ENCODE measurements at places on chromosomes 11 and 22.

- no peak for DNase-seq
Measured at GRCh38 chr22:22767876-22768602, 119.6 kb upstream of the IGLL5 start.

GRCh38 chr11:44623731-44624491 lies 58.4 kb downstream of the CD82 start:
- DNase-seq, result peak; percentile 29

- peak; percentile 79 for DNase-seq
Measured at GRCh38 chr11:46298699-46299433, 21.4 kb downstream of the CREB3L1 start.

DNA sequence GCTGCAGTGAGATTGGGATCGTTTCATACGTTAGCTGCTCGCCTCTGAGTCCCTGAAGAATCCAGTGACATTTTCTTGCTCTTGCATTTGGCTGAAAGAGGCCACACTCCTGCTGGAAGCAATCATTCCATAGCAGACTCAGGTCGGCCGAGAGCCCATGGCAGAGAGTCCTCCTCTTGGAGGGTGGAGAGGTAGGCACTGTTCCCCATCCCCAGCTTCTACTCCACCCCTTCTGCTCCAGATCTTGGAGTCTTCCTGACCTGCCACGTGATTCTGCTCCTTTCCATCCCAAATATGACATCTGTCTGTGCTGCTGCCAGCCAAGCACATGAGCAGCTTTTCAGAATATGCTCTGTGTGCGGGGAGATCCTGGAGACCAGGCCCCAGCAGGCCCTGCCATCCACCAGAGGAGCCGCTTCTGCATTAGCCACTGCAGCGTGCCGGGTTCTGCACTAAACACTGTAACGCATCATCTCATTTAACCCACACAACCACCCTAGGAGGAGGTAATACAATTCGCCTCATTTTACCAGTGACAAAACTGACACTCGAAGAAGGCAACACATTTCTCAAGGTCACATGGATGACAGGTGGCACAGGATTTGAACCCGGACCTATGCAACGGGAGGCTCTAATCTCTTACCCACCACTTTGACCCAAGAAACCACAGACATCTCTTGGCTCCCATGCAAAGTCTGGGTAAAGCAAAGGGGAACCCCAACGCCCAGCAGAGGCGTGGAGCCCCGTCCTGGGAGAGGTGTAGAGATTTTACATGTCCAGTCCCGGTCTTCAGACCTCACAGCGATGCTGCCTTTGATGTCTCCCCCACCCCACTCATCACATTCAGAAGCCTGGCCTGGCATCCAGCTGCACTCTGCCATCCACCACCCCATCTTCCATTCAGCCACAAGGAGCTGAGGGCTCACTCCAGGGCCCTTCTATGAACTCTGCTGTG lies 78.8 kb downstream of the FEZ1 start:
- DNase-seq, result no peak

GRCh38 chr22:46690146-46690545 lies 47.9 kb downstream of the CERK start:
- no peak for DNase-seq

- peak; percentile 53 for DNase-seq
Measured at GRCh38 chr11:44950031-44950624, 555 bp downstream of the TP53I11 start.

DNA sequence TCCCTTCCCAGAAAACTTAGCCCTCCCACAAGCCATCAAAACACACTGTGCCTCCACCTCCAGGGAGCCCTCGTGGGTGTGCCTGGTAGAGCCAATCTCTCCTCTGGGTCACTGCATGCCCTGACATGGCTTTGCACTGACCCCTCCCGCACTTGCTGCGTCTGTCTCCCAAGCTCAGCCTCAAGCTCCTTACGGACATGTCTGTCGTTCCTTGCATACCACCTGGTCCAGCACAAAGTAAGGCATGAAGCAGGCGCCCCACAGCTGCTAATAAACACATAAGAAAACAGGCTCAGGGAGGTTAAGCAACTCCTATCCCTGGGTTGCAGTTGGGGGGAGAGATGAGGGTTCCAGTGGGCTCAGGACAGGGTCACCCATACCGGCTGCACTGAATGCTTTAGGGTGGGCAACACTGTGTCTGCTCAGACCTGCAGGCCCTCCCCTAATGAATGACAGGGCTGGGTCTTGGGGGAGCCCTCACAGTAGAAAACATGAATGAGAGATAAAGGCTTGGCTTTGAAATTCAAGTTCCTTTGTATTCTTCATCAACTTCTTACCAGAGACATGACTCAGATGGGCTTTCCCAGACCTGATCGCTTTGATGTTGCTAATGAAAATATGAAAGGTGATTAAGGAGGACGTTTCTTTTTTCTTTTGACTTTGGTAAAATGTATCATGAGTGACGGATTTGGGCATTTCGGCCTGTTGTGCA lies 38.0 kb downstream of the PHF21B start:
- DNase-seq, result no peak

DNA sequence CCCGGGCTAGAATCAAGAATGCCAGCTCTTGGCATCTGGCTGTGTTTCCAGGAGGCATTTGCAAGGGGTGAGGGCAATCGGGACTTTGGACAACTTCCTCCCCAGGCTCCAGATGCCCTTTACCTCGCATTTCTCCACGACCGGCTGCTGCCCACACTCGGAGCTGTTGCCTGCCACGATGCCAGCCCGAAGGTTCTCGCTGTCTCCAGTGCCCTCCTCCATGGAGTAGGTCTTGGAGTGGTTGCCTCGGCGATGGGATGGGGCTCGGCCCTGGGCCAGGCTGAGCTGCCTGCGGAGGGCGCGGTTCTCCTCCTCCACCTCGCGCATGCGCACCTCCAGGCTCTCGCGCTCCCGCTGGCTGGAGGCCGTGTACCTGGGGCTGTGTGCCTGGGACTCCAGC lies 270.0 kb downstream of the LARGE1 start:
- no peak for DNase-seq

- DNase-seq, result peak; percentile 72
Measured at GRCh38 chr11:44899959-44900358, 50.7 kb downstream of the TP53I11 start.

Measured in AG08396 (cell line).